ENCODE measurements at places on chromosomes 1 and 21.

DNA sequence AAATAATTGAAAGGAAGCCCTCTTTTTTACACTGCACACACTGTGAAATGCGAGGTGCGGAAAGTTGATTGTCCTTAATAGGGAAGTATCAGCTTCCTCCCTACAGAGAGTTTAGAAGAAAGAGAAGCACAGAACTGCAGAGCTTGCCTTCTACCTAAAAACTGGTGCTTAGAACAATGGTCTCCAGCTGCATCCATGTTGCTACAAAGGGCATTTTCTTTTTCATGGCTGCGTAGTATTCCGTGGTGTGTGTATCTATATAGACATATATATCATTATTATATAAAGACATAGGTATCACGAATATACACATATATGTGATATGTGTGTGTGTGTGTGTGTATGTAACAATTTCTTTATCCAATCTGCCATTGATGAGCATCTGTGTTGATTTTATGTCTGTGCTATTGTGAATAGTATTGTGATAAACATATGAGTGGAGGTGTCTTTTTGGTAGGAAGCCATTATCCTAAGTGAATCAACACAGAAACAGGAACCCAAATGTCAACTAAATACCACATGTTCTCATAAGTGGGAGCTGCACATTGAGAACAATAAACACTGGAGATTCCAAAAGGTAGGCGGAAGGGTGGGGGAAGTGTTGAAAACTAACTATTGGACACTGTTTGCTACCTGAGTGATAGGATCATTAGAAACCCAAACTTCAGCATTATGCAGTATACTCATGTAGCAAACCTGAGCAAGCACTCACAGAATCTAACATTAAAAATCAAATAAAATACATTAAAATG, 290.0 kb upstream of the RUNX1 start:
- DNase-seq, result no peak

DNA sequence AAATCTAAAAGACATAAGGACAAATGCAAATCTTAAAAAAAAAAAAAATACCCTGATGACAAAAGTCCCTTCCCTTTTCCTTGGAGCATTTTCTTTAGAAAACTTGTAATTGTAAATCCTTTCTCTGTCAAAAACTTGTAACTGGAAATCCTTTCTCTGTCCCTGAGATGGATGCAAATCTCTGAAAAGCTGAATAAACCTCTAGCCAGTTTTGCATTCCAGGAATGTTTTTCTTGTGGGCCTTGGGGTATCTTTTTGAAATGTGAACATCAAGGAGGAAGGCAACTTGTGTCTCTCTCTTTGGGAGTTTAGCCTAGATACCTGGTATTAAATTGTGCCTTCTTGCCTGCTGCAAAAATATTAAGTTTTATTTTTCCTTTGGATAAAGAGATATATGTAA, 305.3 kb downstream of the KCNT2 start:
- no peak for DNase-seq

- DNase-seq, result no peak
Measured at GRCh38 chr1:186231861-186232436, 143.1 kb downstream of the TPR start.

GRCh38 chr1:164675342-164675904, 116.4 kb downstream of the PBX1 start:
- no peak for DNase-seq

DNA sequence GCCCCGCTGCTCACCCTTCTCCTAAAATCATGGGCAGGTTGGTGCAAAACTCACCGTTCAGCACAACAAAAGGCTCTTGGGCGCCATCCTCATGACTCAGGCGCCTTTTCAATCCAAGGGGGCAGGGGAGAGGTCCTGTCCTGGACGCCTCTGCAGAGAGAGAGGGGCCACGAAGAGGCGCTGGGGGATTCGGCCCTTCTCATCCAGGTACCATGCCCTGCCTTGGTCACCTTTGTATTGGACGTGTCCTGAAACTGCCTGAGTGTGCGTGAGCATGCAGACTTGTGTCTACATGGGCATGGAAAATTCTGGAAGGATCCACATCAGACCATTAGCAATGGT, 53.5 kb downstream of the SLC37A1 start:
- DNase-seq, result no peak

DNA sequence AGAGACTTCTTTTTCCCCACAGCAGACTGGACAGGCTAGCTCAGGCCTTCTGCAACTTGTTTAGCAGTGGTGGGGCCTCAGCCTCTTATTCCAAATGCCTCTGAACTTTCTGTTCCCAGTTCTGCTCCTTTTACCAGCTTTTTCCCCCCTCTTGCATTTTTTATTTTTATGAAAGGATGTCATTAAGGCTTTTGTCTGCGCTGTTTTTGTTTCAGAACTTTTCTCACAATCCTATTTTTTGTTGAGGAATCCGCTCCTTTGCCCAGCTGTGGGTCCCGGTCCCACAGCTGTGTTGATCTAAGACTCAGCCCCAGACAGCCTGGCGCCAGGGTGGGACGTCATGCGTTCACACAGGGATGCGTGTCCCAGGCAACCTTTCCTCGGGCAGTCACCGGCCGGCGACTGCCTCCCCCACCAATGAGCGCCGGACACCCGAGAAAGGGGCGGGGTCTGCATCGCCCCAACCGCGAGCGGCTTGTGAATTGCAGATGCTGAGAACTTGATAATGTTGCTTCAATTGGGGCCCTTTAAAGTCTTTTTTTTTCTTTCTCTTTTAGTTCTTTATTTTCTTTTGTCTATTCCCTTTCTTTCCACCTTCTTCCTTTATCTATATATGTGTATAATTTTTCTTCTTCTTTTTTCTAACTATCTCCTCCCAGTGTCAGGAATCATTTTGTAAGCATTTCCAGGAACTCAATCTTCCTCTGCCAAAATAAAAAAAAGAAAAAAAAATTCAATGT, 3.0 kb upstream of the ID3 start:
- peak; percentile 94 for DNase-seq

- no peak for DNase-seq
Measured at GRCh38 chr1:202067188-202067974, 55.3 kb upstream of the GPR37L1 start.

DNA sequence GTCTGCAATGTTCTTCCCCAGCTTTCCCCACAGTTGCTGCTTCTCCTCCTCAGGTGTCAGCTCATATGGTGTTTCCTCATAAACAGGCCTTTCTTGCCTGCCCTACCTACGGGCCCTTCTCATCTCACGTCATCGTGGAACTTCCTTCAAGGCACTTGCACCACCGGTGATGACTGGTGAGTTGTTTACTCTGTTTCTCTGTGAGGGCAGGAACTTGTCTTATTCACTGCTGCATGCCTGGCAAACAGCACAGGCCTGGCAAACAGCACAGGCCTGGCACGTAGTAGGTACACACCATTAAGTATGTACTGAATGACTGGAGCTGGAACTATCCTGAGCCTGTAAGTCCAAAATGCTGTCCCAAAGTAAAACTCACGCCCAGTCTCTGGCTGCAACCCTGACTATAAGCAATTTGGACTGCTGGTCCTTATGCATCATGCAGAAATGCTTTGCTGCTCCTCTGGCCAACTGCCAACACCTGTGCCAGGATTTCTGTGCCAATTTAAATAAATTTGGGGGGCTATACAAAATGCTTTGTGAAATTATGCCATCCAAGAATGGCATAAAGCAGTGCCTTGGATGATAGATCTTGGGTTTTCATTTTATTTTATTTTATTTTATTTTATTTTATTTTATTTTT, 25.7 kb downstream of the STK40 start:
- DNase-seq, result no peak

DNA sequence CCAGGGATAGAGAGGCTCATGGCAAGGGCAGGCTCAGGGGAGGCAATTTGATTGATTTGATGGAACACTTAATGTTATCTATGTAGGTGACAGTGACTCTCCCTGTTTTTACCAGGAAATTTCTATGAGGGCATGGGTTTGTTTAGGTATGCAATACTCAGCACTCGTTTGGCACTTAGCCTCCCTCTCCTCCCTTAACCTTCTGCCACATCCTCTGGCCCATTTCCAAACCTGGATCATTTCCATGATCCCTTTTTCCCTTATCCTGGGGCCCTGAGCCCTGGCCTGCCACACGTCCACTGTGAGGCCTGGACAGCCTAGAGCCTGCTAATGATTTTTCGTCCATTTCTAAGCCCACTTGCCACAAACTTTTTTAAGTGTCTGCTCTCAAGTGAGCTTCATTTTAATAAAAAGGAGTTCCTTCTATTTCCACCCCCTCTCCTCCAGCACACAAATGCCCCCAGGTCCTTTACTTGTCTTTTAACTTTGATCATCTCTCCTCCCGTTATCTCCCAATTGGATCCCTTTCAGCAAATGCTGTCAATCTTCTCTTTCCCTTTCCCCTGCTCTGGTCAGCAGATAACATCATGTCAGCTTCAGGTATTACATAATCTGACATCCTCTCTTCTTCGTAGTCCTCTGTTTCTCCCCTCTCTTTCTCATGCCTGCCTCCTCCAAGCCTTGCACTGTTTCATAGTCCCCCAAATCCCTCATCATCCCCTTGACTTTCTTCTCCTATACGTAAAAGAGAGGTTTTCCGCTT, 37.8 kb upstream of the GADD45A start:
- DNase-seq, result no peak

DNA sequence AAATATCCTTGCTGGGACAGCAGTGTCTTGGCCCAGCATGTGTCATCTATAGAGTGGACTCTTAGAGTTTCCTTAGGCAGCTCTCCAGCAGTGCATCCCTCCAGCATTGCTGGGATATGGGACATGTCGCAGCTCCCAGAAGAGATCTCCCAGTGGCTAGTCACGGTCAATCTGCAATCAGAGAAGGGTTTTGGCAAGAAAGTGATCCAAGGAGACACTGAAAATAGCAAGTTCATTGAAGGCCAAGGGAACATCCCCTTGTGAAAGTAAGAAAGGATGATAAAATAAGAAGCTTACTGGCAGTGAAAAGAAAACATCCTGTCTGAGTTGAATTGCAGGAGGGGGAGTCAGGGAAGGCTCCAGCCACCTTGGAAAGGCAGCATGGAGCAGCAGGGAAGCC, 19.3 kb upstream of the NPL start:
- DNase-seq, result no peak

- no peak for DNase-seq
Measured at GRCh38 chr1:20530901-20531300, 21.5 kb upstream of the FAM43B start.

DNA sequence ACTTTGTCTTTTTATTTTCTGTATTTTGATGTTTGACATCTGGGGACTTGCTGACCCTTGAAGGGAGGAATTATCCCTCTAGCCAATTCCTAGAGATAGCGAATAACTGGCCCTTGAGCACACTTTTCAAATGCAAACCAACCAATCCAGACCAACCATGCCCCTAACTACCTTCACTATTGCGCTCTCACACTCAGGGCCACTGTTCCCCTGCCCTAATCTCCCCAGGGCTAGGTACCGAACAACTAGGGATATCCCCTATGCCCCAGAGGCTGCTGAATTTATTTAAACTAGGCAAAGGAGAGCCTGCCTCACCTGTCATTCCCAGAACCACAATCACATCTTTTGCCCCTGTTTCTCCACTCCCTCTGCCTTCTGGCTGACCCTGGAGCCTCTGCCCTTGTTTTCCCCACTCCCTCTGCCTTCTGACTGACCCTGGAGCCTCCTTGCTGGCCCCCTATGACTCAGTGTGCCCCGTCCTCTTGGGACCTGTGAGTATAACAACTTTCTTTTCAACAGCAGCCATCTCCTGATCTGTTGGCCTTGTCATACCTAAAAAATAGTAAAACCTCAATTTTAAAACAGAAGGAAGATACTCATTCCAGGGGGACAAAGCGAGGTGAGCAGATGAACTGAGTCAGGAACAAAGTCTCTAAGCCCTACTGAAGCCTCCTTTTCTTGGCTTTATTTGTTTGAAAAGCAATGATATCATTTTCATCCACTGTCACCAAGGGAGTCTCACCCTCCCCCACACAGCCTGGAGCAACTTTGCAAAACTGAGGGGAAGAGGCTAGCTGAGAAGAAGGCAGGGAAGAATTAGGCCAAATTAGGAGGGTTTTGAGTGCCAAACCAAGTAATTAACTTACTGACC, 115.5 kb downstream of the NMNAT2 start:
- DNase-seq, result no peak

- DNase-seq, result no peak
Measured at GRCh38 chr1:198845851-198846250, 207.0 kb downstream of the PTPRC start.

- no peak for DNase-seq
Measured at GRCh38 chr1:248843687-248844086, 5.7 kb downstream of the ZNF672 start.

DNA sequence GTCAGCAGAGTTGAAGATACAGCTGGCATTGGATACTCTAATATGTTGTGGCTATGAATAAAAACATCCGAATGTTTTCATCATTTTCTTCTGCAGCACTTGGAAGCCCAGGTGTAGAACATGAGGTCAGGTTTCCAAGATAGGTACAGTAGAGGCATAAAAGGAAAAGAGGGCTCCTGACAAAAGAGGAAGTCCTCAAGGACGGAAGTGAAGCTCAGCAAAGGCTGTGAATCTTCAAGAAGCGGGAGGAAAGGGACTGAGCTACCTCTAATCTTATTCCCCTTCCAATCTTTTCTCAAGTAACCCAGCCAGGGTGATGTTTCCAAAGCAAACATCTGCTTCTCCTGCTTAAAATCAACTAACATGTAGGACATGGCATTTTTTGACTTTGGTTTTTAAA, 4.4 kb upstream of the PIK3C2B start:
- no peak for DNase-seq

GRCh38 chr1:11180342-11180744, 8.8 kb upstream of the ANGPTL7 start:
- no peak for DNase-seq

DNA sequence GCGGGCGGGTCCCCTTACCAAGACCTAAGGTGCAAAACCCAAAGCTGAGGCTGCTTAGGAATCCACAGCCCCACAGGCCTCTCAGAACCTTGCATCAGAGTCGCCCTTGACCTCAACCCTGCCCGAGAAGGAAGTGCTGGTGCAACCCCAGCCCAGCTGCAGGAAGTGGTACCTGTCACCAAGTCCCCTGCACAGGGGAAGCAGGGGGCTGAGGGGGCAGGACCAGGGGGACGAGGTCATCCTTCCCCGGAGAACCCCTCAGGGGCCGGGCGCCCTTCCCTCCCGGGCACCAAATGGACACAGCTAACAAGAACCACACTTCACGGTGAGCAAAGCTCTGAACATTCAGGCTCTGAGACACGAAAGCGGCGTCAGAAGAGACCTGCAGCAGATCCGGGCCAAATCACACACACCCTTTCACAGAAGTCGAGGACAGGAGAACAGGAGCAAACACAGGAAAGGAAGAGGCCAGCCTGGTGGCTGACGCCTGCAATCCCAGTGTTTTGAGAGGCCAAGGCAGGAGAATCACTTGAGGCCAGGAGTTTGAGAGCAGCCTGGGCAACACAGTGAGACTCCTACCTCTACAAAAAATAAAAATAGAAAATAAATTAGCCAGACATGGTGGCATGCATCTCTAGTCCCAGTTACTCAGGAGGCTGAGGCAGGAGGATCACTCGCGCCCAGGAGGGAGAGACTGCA, 6.4 kb downstream of the ITGB2 start:
- no peak for DNase-seq

DNA sequence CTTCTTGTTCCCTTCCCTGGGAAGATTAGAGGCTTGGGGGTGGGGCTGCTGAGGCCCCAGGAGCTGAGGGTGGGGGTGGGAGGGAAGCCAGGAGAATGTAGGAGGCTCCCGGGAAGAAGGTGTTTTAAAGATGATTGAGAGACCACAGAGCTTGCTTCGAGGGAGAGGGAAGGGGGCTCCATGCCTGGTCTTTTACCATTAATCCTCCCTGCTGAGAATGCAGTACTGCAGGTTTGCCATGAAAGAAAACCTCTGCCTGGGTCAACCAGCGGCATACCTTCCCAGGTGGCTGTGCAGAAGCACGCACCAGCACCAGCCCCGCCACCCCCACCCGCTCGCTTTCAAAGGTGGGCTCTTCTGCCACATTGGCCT, 15.4 kb downstream of the ABCA4 start:
- DNase-seq, result no peak

Measured in thoracic aorta (tissue), 2 donors.